ENCODE measurements at places on chromosomes 7 and 10.

- peak; percentile 86 for DNase-seq
These were observed 6.5 kb downstream of the ARPC1B start for GRCh38 chr7:99380823-99381663.

- no peak for DNase-seq
These were observed 3.0 kb upstream of the SKIDA1 start for GRCh38 chr10:21528236-21529031.

- no peak for DNase-seq
These were observed 1.3 kb downstream of the TBC1D12 start for GRCh38 chr10:94403380-94404213.

- no peak for DNase-seq
These were observed 205.6 kb downstream of the MDFIC start for GRCh38 chr7:115127399-115128021.

- no peak for DNase-seq
These were observed 2.6 kb downstream of the ABI1 start for GRCh38 chr10:26857991-26858706.

GRCh38 chr7:146636581-146636980, 520.0 kb downstream of the CNTNAP2 start:
- no peak for DNase-seq

GRCh38 chr7:39952374-39952773, 2.3 kb downstream of the CDK13 start:
- DNase-seq: no peak

DNA sequence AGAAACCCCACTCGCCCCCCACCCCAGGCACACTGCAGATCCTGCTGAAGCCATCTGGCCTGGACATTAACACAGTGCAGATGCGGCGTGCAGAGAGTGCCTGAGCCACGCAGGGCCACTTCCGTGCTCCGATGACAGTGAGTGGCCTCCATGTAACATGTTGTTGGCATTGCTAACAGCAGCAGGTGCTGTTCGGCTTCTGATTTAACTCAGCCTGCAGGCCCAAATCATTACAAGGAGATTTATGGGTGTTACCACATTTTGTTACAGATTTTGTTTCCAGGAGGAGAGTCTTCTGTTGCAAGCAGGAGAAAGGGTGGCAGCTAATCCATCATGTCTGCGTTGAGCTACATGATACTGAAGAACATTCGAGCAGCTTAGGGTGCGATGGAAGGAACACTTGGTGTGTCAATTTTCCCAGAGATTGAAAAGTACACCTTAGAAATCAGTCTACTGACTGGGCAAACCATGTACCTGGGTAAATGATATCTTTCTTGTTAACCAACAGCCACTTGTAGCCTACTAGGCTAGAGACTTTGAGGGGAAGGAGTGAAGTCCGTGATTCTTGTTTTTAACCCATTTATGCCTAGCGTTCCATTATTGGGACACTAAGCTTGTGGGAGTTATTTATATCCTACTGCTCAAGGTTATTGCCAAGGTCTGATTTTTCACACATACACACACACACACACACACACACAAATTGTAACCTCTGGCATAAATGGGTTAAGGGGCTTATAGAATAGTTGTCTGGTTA, 90.0 kb downstream of the JCAD start:
- no peak for DNase-seq

- DNase-seq: no peak
These were observed 2.2 kb upstream of the LHPP start for GRCh38 chr10:124459395-124459794.

- DNase-seq: no peak
These were observed 365 bp downstream of the YME1L1 start for GRCh38 chr10:27153845-27154193.

- no peak for DNase-seq
These were observed 48.9 kb downstream of the FHIP2A start for GRCh38 chr10:114870486-114870885.

GRCh38 chr10:100565206-100565985, 29.7 kb downstream of the HIF1AN start:
- no peak for DNase-seq

DNA sequence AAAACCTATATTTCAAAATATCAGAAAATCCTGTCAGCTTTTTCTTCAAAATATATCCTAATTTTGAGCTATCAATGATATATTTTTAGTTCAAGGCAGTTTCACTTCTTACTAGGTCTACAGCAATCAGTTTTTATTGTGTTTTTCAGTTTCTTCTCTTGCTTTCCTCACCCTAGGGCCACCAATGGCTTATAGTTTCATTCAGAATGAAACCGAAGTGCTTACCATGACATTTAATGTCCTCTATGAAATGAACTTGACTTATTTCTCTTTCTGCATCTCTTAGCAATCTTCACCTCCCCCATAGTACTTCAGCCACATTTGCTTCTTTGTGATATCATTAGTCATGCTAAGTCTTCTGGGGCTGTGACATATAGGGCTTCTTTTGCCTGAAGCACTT, 100.3 kb downstream of the ARL5B start:
- no peak for DNase-seq

DNA sequence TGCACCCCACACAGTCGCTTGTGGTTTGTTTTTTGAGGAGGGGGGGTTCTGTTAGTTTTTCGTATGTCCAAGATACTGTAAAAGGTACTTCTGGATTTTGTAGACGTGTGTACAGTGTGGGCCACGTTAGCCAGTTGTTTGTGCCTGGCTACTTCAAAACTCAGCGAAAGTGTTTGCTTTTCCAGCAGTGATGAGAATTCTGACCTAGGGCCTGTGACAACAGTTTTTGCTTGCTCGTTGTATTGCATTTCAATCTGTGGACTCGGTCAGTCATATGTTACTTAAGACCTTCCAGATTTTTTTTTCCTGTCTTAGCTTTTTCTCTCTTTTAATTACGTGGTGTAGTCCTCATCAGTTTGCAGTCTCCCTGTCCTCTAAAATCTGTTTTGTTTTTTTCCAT, 338.9 kb upstream of the GALNT17 start:
- no peak for DNase-seq

DNA sequence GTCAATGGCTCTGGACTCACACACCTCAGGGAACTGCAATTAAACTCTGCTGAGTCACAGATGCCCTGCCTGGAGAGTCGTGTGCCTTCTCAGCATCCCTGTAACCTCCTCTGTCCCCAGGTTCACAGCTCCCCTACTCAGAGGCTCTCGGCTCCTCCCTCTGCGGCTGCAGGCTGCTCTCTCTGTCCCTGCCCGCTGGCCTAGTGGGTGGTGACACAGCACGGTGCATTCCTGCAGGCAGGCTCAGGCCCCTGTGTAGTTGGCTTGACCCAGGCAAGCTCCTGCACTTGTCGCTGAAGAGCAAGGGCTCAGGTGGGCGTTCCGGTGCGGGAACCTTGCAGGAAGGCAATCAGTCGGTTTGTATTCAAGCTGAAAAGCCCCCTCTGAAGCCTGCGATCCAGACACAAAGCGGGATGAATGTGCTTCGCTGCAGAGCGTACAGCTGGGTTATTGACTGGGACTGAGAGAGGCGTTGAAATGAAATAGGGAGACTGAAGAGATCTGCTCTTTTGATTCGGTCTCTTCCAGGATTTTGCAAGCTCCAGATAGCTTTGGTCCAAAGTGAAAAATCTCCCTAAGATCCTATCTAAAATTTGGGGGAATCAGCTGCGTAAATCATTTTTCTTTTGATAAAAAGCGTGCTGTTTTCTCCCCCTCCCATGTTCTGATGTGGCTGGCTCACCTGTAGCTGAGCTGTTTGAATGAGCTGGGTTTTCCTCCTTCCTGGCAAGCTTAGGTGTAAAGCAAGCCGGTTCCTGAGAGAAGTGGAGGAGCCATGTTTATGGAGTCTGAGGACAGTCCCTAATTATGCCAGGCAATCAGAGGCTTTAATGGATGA, 208.7 kb upstream of the PHYHIPL start:
- DNase-seq: no peak

- DNase-seq: no peak
These were observed 22.1 kb upstream of the ZC3HAV1 start for GRCh38 chr7:139131601-139132041.

- DNase-seq: no peak
These were observed 96.5 kb downstream of the ZMIZ1 start for GRCh38 chr10:79165070-79165778.

- DNase-seq: no peak
These were observed 50.9 kb downstream of the CALML3 start for GRCh38 chr10:5575482-5576153.

DNA sequence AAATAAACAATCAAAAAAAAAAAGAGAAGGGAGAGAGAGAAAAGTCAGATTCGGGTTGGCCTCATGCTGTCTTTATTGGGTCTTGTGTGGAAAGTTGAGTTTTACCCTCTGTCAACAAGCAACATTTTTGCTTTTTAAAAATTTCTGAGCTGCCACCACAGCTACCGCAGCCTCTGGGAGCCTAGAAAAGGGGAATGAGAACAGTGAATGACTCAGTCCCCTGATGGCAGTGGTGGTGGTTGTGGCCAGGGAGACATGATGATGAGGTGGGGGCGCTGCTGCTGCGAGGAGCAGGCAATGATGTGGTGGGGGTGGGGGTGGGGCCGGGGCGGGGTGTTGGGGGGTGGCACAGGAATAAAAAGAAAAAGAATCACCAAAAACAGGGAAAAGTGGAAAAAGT, 20.0 kb upstream of the CREB3L2 start:
- no peak for DNase-seq

- DNase-seq: no peak
These were observed 217.8 kb upstream of the SEMA3A start for GRCh38 chr7:84412161-84412969.

- no peak for DNase-seq
These were observed 574 bp downstream of the MYL10 start for GRCh38 chr7:101628522-101628921.

GRCh38 chr10:107072786-107073185, 91.7 kb downstream of the SORCS1 start:
- DNase-seq: no peak

GRCh38 chr10:15363031-15363430, 8.1 kb downstream of the FAM171A1 start:
- DNase-seq: no peak

DNA sequence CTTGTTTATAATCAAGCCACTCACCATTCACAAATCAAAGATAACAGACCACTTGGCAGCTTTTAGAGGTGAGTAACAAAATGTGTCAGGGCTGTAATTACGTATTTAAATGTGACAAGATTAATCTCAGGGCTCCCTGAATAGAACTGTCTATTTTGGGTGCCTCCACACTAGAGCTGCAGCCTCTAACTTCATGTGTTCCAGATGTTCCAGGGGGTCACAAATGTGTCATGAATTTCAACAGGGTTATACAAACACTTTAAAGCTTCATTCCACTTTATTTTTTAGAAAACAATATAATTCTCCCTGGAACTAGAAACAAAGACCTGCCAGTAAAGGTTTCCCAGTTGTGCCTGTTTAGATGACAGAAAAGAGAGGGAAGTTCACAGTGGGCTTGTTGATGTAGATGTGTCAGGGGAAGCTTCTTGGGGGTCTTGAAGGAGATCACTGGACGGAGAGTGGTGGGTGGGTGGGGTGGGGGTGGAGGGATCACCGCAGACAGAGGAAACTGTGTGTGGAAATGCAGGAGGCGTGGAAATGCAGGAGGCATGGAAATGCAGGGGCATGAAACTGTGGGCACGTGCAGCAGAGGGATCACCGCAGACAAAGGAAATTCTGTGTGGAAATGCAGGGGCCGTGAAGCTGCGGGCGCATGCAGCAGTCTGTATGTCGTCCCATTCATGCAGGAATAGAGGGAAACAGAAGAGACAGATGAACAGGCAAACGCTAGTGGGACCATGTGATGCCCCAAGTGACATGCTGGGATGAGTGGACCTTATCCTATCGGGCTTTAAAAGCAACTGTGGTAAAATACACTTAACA, 42.0 kb upstream of the TRIL start:
- no peak for DNase-seq

GRCh38 chr7:17301471-17302456, 3.3 kb downstream of the AHR start:
- peak; percentile 15 for DNase-seq

GRCh38 chr7:123763191-123763661, 14.4 kb upstream of the WASL start:
- DNase-seq: no peak

DNA sequence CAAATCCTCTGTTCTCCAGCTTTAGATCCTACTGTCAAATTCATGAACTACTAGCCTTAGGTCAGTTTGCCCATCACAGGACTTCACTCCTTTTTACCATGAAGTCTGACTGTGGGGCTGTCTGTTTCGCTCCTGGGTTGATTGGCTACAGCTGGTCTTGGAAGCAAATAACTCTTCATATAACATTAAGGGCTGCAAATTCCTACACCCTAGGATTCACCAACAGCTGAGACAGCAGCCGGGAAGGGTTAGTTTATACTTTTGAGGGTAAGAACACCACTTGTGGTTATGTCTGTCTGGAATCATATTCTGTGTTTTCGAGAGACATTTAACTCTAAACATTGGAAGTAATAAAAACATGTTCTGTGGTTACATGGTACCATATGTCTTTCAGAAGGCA, 55.9 kb upstream of the KIAA1217 start:
- DNase-seq: no peak

DNA sequence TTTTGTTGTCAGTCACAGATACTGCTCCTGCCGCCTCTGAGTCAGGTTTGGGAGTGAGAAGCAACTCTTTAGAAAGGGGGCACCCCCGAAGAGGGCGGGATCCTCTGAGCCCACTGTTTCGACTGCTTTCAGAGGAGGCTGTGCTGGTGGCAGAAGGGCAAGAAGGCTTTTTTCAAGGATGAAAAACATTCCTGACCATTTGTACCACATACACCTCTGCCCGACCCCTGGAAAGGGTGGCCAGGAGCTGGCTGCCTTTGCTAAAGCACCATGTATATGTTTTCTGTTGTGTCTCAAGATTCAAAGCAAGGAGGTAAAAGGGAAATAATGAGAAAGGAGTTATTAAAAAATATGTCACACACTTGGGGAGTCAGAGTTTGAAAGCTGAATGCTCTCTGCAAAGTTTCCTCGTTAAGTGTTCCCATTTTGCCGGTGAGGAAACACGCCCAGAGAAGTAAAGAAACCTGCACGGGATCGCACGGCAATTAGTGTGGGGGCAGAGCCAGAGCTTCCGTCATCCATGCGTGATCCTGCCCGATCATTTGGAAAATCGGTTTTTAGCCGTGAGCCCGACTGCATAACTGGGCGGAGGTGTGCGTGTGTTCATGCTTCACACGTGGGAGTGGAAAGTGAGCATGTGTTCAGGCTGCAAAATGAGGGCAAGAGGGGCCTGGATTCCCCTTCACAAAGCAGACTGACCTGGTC, 163.2 kb downstream of the ADAM12 start:
- no peak for DNase-seq

- DNase-seq: no peak
These were observed 6.1 kb downstream of the SMARCD3 start for GRCh38 chr7:151242159-151243044.

Data from effector CD8-positive, alpha-beta T cell (primary cell).